ENCODE measurements at places on chromosomes 4 and X.

- no peak for DNase-seq
Measured at GRCh38 chrX:95729401-95729800, 955.2 kb upstream of the DIAPH2 start.

DNA sequence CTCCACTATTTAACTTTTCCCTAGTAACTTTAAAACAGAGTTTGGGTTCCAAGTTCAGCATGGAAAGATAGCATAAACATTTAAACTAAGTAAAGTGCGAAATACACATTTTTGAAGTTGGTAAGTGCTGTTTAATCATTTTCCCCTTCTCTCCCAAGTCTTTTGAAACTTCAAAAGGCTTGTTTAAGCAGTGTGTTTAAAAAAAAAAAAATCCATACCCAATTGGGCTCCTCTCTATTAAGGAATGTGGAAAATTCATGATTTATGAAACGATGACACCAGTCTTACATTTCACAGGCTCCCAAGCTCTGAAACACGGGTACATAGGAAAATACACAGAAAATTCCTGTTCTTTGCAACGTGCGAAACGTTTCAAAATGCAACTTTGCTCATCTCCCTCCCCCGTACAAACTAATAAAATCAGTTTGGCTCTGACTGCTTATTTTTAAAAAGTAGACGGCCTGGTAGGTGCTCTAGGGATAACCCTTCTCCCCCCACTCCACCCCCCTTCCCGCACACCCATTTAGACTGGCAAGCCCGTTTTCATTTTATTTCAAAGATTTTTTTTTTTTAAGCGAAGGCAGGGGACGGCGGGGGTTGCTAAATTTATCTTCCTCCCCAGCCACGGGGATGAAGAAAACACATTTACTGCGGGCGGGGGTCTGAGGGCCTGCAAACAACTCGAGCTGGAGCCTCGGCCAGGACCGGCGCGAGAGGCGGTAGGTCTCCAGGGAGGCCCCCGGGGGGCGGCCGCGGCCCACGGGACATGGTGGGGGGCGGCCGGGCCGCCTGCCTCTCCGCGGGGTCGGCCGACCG lies 786 bp upstream of the ZFX start:
- no peak for DNase-seq

DNA sequence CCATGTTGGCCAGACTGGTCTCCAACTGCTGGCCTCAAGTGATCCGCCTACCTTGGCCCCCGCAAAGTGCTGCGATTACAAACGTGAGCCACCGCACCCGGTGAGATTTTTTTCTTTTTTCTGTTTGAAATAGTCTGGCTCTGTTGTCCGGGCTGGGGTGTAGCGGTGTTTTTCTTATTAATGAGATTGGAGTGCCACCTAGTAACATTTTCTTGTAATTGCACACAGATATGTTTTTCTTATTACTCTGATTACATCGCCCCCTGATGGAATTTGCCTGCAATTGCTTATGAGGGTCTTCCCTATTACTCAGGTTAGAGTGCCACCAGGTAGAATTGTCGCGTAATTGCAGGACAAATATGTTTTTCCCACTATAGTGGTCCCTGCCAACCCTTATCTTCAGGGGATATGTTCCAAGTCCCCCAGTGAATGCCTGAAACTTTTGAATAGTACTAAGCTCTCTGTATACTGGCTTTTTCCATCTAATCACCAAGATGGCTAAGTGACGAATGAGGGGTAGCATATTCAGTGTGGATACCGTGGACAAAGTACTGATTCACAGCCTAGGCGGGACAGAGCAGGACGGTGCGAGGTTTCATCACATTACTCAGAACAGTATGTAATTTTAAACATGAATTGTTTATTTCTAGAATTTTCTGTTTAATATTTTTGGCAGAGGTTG lies 8.6 kb upstream of the PDHA1 start:
- DNase-seq: no peak

DNA sequence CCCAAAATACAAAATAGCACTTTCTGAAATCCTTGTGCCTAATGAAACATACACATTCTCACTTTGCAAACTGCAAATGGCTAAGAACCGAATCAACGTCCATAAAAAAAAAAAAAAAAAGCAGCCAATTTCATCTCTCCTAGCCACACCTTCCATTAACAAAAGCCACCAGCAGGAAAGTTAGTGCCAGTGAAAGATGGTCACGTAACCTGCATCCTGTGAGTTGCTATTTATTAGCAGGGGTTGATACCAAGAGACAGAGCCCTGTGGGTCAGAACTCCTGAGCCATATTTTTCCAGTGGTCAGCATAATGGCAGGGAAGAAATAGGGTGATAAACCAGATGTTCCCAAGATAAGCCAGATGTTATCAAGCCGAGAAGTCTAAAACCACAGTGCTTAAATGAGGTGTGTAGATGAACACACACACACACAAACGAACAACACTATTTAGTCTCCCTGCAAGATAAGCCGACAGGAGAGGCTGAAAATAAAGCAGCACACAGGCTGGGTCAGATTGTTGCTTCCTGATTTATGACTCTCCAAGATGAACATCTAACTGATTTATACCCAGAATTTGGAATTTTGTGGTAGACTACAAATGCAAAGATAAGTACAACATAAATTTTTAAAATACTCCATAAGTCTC lies 11.5 kb downstream of the PPARGC1A start:
- DNase-seq: no peak

DNA sequence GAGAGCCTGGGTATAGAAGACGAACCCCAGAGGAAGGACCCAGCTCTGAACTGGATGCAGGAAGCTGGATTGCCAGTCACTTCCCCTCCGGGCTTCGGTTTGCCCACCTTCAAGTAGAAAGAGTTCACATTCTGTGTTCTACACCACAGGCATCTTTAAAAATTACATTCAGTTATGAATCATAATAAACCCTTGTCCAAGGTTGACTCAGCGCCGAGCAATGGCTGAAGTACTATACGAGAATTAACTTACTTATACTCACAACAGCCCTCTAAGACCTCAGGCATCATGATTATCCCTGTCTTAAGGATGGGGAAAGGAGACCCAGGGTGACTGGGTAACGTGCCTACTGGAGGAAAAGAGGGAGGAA lies 72.5 kb downstream of the EVC2 start:
- DNase-seq: no peak

DNA sequence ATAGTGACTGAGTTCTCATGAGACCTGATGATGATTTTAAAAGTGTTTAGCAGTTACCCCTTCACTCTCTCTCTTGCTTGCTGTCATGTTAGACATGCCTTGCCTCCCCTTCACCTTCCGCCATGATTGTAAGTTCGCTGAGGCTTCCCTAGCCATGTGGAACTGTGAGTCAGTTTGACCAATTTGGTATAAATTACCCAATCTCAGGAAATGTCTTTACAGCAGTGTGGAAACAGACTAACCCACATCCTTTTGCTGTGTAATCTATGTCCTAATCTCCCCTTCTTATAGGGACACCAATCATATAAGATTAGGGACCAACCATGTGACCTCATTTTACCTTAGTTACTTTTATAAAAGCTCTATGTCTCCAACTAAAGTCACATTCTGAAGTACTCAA lies 677.8 kb downstream of the ADGRL3 start:
- no peak for DNase-seq

DNA sequence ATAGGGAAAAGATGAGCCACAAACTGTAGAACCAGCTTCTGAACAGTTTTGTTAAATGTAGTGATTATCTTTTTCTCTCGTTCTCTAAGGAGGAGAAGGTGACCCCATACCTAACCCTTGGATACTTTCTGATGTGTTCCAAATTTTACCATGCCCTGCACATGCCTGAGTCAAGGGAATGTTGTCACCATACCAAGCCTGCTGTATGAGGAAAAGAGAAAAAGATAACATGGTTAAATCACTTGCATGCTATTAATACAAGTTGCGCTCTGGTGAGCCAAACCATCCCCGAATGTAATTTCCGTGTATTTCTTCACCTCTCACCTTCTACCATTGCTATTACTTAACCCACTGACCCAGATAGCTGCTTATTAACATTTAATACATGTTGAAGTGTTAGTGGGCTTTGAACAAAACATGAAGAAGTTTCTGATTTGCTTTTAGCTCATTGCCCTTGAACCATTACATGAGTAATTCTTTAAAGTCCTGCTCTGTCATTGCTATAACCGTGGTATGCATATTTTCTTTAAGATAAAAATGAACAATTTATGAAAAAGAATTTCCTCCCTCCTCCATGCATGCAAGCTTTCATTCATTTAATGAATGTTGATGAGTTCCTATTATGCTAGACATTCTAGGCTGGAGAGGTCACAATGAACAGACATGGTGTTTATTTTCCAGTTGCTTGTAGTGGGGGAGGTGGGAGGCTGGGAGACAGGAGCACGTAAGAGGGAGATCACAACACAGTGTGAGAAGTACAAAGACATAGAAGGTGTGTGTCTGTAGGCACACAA lies 13.6 kb upstream of the KIT start:
- DNase-seq: no peak

GRCh38 chr4:31080887-31081286 lies 360.7 kb downstream of the PCDH7 start:
- no peak for DNase-seq

DNA sequence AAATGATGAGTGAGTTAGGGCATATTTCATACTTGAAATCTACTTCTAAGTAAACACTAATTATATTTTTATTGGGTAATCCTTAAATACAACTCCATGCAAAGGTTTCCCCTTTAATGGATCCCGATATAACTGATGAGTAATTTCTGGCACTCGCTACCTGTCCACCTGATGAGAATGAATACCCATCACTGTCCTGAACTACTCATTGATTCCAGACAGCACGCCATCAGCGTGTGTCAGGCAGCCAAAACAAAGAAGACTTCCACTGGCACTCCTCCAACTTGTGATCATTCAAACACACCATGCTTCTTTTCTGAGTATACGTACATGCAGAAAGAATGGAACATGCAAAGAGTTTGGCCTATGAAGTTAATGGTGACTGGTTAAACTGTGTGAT lies 69.4 kb downstream of the HCCS start:
- DNase-seq: no peak

GRCh38 chr4:17328141-17328815 lies 183.6 kb downstream of the QDPR start:
- DNase-seq: no peak

DNA sequence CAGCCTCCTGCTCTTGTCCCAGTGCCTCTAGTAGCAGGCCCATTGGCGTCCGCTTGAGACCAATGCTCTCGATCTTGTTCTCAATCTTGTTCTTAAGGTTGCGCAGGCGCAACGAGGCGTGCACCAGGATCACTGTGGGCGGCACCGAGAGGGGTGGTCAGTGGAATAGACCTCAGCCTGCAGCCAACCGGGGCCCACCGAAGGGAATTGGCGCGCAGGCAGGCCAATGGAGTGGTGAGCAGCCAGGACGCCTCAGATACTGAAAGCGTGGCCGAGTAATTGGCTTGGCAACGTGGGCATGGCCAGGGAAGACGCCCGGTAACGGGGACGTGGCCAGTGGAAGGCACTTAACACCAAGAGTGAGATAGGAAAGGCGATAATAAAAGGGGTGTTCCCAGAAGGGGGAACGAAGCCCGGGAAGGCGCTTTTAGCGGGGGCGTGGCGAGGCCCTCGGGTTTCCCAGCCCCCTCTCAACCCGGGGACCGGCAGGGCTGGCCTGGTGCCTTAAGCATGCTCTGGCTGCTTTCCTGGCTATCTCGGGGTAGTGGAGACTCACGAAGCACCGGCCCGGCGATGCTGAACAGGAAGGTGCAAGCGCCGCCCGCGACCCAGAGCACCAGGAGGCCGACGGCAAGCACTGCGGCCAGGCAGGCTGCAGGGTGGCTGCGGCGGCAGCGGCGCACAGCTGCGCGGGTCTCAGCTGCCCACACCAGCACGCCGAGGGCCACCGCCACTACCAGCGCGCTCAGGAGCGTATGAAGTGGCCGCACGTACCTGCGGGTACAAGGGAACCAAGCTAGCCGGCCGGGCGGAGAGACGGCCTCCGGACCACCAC lies 1.7 kb downstream of the PRAF2 start:
- DNase-seq: no peak
